Forelimb muscle (tissue), 1 donor: ENCODE measurements at places on chromosomes 5 and 9. TPM values are rescaled to one million over a fixed set of nuclear protein-coding genes. Genes with fewer than 3 reads are reported as not detected.

The POU5F2 gene
- polyA plus RNA-seq: 0.01 TPM

GRCh38 chr5:167869125-167869524 is 422.3 kb upstream of the WWC1 start:
- DNase-seq: no peak

GRCh38 chr5:156164306-156164705 is 162.7 kb upstream of the SGCD start:
- DNase-seq: no peak

The MYMK gene
- 58.2 TPM for polyA plus RNA-seq

GRCh38 chr9:4829969-4830368 is 37.2 kb downstream of the RCL1 start:
- no peak for DNase-seq

The GFPT2 gene
- 8.6 TPM for polyA plus RNA-seq

GRCh38 chr5:180135128-180135955 is 63.8 kb upstream of the RNF130 start:
- DNase-seq: no peak

GRCh38 chr5:157443041-157443549 is 16.9 kb upstream of the NIPAL4 start:
- peak; percentile 73 for DNase-seq
